Fibroblast of skin of right quadriceps (primary cell): ENCODE measurements at places on chromosomes 7 and 10.
A peak's percentile ranks its signal among the peaks of the same experiment; 100 is the strongest.

- DNase-seq = no peak
These were observed 77.5 kb upstream of the EEPD1 start for GRCh38 chr7:36075561-36075960.

- DNase-seq = no peak
These were observed 13.2 kb upstream of the NPS start for GRCh38 chr10:127535802-127536515.

DNA sequence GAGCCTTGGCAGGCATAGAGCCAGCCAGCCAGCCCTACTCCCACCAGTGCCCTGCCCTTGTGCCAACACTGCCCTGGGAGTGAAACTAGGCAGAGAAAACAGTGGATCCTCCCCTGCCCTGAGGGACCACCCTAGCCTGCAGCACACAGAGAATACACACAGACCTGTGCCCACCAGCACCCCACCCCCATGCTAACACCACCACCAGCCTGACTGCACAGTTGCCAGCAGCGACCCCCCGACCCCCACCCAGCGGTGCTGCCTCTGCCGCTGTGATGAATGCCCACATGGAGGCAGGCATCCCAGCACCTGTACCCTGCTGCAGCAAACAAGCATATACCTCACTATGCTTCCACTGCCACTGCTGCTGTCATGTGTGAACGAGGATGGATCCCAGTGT is 9.4 kb upstream of the MIOS start:
- no peak for DNase-seq

DNA sequence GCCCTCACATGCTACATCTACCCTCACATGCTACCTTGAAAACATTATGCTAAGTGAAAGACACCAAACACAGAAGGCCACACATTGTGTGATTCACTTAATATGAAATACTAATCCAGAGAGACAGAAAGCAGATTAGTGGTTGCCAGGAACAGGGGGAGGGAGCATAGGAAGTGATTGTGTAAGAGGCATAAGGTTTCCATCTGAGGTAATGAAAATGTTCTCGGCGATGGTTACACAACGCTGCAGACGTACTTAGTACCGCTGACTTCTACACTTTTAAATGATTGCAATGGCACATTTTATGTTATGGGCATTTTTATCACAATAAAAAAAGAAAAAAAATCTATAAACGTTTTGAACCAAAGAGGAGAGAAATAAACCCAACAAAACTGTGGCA is 742.3 kb downstream of the TYW1 start:
- DNase-seq = peak; percentile 78

GRCh38 chr7:50552921-50553320 is 12.3 kb downstream of the DDC start:
- peak; percentile 18 for DNase-seq

- DNase-seq = no peak
These were observed 110.6 kb upstream of the PRR15 start for GRCh38 chr7:29453021-29453420.

- peak; percentile 91 for DNase-seq
These were observed 3.0 kb upstream of the NRP1 start for GRCh38 chr10:33337326-33337957.

DNA sequence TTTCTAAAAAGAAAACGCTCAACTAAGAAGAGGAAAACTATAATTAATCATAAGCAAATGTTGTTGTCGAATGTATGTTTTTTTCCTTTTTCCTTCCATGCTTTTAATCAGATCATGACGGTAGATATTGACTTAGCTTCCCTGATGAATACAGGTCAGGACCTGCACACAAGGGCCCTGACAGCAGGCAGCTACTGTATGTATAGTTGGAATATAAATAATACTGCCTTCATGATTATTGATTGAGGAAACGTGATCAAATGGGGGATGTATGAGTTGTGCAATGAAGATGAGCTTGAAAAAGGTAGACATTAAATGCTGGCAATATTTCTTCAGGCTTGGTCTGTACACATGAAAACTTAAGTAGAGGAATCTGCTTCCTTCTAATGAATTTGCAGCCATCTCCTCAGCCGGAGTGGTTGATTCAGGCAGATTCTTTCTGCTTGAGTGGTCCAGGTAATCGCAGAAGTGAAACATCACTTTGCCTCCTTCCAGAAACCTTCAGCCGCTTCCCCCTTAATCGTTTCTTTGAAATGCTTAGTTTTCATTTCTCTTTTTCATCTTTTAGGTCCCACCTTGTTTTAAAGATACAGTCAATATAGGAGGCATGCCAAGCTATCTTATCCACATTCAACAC is 656.5 kb downstream of the SDK1 start:
- no peak for DNase-seq

DNA sequence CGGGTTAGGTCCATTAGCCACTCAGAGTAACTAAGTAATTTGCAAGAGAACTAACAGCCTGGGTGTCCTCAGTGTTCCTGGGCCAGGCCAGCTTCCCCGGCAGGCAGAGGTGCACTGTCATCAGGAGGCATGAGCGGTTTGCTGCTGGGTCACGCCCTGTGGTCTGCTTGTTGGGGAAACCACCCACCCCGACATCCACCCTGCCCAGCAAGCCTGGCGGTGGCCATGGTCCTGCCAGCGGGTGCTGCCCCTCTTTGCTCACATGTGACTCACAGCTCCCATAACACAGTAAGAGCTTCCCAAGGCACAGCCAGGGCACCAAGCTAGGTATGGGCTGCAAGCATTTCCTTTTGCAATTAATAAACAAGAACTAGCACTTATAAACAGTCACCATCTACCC is 75.9 kb downstream of the RGS10 start:
- no peak for DNase-seq

DNA sequence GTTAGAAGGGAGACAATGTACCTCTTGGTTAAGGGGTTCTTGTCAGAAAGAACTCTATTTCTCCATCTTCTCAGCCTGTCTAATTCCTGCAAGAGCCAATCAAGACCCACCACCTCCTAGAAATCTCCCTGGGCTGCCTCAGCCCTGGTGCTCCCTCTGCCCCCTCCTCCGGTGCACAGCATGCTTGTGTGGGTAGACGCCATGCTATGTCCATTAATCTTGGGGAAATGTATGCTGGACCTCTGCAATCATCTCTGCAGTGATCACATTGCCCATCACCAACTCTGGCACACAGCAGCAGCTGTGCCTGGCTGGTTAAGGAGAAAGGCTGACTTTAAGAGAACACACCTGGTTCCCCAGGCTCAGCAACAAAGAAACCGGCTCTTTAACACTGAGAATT is 37.3 kb downstream of the SH3PXD2A start:
- DNase-seq = no peak

- no peak for DNase-seq
These were observed 151.9 kb upstream of the PFKP start for GRCh38 chr10:2915412-2915811.

DNA sequence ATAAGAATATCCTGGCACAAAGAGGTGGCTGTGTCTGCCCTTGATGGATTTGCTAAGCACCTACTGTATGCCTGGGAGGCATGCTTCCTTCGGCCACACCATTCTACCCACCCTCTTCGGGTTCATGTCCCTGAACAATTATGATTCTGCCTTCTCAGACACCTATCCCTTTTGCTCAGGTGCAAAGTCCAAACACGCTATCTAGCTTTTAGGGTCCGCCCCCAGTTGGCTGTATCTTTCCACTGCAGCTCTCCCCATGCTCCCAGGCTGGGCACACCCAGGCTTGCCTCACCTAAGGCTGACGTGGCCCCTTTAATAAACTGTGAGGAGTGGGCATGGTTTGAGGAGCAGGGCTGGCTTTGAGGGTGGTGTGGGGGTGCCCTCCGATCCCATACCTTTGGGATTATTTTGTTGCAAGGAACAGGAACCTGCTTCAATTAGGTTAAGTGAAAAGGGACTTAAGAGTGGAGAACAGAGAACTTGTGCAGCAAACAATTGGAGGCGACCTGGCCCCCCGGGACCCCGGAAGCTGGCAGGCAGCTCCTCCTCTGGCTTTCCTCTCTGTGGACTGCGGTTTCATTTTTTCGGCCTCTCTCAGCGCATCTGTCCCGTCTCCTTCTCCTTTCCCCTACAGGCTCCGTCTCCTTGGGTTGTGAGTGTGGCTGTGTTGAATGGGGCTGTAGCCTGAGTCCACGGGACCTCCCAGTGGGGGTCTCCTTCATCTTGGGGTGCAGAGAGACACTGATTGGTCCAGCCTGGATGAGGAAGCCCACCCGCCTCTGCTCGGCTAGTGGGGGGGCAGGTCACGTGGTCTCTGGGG is 3.8 kb downstream of the CLIP2 start:
- no peak for DNase-seq

GRCh38 chr7:100432621-100433275 is 3.1 kb downstream of the MEPCE start:
- no peak for DNase-seq

- no peak for DNase-seq
These were observed 285.0 kb downstream of the SUGCT start for GRCh38 chr7:40419806-40420205.

DNA sequence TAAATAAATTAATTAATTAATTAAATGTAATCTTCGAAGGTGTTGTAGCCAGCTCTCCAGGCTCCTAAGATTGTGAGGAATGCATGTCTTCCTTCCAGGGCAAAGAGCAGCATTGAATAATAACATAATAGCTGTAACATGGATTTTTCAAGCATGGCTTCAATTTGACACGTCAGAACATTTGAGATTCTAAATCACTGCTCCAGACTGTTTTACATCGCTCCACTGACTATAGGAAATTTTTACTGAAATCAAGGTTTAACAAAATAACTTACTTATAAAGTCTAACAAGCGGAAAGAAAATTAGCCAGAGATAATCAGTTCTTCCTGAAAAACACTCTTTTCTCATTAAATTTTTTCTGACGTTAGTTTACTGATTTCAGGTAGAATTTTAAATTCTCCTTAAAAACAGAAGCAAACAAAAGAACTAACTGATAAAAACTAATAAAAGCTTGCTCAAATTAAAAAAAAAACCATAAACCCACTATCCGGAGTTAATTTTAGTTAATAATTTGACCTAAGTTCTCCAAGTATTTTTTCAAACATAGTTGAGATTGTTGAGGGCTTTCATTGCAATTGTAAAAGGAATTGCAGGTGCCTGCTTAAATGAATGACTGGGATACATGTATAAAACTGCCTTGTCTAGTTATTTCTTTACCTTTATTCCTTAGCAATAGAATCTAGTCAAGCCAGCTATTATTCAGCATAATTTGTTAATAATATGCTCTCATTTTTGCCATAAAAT is 51.2 kb upstream of the SGCE start:
- DNase-seq = no peak

DNA sequence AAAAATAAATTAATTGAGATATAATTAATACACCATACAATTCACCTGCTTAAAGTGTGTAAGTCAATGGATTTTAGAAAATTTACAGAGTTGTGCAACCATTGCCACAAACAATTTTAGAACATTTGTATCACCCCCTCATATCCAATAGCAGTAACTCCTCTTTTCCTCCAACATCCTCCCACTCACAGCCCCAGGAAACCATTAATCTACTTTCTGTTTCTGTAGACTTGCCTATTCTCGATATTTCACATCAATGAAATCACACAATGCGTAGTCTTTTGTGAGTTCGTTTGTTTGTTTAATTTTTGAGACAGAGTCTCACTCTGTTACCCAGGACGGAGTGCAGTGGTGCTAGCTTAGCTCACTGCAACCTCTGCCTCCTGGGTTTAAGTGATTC is 13.7 kb upstream of the HERC4 start:
- DNase-seq = no peak

DNA sequence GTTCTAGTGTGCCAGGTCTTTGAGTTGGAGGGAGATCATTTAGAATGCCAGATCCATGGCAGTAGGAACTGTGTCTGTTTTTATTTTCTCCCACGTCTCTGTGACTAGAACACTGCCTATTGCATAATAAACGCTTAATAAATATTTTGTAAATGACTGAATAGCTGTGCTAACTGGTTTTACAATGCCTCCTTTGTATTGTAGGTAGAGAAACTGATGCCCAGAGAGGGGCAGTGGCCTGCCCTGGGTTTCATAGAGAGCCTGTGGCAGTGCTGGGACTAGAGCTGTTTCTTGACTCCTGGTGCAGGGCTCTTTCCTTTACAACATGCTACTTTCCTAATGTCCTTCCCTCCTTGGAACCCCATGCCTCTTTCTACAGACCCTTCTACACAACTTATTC is 2.5 kb downstream of the TAS2R5 start:
- no peak for DNase-seq

GRCh38 chr7:156608173-156608478 is 32.4 kb upstream of the RNF32 start:
- no peak for DNase-seq

DNA sequence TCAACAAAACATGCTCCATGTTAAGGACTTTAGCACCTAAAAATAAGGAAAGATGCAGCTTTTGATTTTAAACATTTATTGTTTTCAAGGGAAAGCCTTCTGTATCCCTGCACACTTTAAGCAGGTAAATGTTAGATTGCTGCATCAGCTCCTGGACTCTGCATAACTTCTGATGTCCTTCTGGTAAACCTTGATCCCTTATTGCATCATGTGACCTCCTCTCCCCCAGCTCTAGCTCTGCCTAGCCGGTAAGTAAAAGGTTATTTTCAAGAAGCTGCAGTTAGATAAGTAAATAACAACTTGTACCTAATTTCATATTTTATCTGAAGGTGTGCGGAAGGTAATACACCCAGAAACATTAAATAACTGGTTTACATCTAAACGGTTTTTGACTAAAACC is 37.5 kb downstream of the PDK4 start:
- DNase-seq = no peak

DNA sequence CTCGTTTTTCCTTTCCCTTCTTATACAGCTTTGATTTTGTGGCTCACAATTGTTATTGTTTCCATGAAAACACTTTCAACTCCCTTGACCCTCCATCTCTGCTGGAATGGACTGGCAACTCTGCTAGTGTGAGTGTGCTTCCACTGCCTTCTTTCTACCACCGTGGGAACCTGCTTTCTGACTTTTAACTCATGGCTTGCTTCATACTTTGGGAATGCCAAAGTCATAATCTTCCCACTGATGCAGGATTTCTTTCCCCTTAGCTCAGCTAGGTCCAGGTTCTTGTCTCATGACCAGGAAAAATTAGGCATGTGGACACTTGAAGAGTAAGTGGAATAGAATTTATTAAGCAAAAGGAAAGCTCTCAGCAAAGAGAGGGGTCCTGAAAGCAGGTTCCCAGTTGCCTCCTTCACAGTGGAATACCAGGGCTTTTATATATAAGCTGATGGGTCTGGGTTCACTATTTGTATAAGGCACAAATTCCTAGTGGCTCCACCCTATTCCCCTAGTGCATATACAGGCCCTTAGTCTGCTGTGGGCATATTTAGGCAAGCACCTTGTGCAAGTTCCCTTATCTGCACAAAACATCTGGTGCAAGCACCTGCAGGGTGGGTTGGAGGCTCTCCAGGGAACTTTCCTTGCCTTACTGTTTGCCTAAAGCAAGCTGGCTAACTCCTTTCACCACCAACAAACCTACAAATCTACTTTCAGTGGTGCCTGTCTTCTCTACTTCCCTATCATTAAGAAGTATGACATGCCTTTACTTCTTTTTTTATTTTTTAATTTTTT is 119.5 kb downstream of the CFAP58 start:
- peak; percentile 18 for DNase-seq

DNA sequence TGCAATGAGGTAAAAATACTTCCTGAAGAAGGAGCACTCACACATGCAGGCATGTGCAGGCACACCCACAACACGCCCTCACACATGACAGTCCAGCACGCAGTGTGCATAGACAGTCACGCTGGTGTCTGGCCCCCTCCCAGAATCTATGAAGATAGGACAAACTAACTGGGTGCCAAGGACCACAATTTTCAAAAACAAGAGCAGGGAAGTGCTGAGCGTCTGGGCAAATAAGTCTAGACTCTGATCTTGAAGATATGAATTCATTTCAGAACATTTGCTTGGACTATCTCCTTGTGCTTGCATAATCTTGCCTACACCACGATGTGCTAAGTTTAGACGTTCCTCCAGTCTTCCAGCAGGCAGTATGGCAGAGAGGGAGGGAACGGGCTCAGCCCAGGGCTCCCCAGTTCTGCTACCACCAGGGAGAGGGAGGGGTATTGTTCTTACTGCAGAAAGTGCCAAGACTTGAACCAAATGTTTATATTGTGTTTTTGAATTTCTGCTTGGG is 276.5 kb upstream of the KLF6 start:
- no peak for DNase-seq
